Activated naive CD8-positive, alpha-beta T cell treated with anti-CD3 and anti-CD28 coated beads for 36 hours (primary cell): ENCODE measurements at places on chromosomes 12 and 14. TPM values are rescaled to one million over a fixed set of nuclear protein-coding genes. Genes with fewer than 3 reads are reported as not detected.

DNA sequence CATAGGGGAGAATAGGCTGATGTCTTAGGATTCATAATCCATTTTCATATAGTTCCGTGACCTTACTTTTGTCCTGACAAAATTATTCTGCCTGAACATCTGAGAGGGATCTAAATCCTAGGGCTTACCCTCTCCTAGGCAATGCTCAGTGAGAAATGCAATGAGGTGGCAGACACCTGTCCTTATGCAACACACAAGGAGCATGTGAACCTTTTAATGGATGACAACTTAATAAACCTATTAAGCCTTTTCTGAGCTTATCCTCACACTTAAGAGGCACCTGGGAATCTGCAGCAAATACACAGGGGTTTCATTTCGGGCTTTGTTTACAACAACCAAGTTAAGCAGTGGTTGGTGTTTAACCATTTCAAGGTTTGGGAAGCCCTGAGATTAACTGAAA, 24.6 kb downstream of the SINHCAF start:
- H3K4me3 ChIP-seq: no peak overlapping the region
- H3K36me3 ChIP-seq: peaks cover 72% of the 10 kb centered on the region
- no peaks in the 10 kb centered on the region for H3K27me3 ChIP-seq
- peaks cover 42% of the 10 kb centered on the region for H3K4me1 ChIP-seq

DNA sequence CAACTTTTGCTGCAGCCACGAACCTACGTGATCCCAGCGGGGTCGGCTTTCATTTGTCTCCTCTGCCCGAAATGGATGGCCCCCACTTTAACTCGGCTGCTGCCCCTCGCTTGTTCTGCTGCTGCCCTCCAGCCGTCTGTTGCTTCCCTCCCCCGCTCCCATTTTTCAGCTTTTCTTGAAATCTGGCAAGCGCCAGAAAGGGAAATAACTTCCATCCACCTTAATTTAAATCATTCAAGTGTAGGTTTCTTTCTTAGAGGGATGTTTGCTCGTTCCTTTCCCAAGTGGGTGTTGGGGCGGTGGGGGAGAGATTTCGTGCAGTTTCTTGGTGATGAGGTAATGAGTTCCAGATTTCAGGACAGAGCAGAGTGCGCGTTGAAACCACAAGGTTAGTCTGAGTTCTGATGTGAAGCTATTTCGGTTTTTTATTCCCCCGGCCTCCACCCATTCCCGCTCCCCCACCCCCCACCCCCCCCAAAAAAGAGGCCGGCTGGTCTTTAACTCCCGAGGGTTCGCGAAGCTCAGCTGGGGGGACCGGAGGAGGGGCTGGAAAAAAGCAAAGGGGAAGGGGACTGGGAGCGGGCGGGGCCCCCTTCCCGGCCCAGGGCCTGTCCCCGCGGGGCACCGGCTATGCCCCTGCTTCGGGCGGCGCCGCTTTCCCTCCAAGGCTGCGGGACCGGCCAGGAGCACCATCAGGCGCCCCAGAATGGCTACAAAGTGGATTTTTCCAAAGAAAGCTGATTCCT, 2.2 kb upstream of the ZFP36L1 start:
- peaks cover 48% of the 10 kb centered on the region for H3K36me3 ChIP-seq
- peak overlapping the region; percentile 100 for H3K27ac ChIP-seq
- peaks cover 3% of the 10 kb centered on the region for H3K27me3 ChIP-seq
- DNase-seq: no peak
- H3K4me1 ChIP-seq: peaks cover 42% of the 10 kb centered on the region

Gene HRK
- total RNA-seq: not detected

DNA sequence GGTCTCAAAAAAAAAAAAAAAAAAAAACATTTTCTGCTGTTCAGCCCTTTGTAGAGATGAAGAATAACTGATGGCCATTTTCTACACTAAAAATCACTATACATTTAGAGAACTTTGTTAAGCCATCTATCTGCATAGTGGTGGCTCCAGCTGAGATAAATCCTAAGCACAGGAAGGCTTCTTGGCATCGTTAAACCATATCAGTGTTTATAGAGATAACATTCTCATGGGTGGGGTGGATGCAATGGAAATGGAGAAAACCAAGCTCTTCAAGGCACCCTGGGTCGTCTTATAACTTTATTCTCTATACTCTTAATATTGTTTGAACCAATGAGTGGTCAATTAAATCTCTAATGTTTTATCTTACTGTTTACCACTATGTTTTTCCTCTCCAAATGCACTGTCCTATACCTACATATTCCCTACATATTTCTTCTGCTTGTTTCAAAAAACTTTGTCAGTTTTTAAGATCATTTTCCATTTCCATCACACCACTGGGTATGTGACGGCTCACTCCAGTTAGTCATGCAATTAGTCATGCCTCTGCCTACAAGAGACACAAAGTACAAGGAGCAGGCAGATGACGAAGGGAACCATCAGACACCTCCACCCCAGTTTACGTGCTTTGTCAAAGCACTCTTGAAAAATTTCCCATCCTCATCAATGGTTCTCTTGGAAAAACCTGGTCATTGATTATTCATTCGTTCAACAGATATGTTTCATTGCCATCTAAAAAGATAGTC, 119.3 kb upstream of the OVCH1 start:
- peaks cover 7% of the 10 kb centered on the region for H3K27me3 ChIP-seq
- no peak overlapping the region for H3K4me3 ChIP-seq
- no peaks in the 10 kb centered on the region for H3K36me3 ChIP-seq
- no peak overlapping the region for H3K27ac ChIP-seq
- DNase-seq: no peak
- no peaks in the 10 kb centered on the region for H3K4me1 ChIP-seq

Gene RDH5
- total RNA-seq: 6.7 TPM

Gene TAS2R43
- 0.29 TPM for total RNA-seq

- no peak for DNase-seq
- H3K4me3 ChIP-seq: no peak overlapping the region
- H3K27me3 ChIP-seq: no peaks in the 10 kb centered on the region
These were observed 36.1 kb downstream of the PPHLN1 start for GRCh38 chr12:42361909-42362646.
